Forelimb muscle (tissue), 1 donor: ENCODE measurements at places on chromosomes 3 and 15. TPM values are rescaled to one million over a fixed set of nuclear protein-coding genes. Genes with fewer than 3 reads are reported as not detected.

DNA sequence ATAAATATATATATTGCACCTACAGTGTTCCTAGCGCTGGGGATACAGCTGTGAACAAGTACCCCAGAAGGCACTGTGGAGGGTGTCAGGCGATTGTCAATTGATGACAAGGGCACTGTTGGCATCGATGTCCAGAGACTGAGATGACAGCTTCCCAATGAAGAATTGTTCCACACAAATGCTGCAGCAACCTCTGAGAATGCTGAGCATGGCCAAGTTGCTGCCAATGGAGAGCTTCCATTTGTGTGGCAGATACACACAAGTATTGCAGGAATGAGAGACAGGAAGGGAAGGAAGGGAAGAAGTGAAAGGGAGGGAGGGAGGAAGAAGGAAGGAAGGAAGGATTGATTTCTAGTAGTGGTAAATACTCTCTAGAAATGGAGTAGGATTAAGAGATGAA, 21.9 kb downstream of the LRTM1 start:
- no peak for DNase-seq

DNA sequence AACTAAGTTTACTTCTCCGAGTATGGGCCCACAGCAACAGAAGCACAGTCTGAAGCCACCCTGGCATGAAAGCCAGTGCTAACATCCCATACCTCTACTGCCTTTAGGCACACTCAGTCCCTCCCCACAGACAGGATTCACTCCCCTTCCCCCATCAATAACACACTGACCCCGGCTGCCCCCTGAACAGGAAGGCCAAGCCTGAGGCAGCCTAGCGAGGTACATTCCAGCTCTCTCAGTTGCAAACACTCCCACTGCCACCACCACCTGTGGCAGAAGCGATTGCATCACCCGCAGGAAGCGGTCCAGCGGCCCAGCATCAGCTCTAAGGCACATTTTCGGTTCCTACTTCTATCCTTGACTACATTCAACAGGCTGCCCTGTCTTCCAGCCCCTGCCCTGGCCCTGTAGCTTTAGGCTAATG, 7.0 kb upstream of the BMF start:
- DNase-seq: no peak

DNA sequence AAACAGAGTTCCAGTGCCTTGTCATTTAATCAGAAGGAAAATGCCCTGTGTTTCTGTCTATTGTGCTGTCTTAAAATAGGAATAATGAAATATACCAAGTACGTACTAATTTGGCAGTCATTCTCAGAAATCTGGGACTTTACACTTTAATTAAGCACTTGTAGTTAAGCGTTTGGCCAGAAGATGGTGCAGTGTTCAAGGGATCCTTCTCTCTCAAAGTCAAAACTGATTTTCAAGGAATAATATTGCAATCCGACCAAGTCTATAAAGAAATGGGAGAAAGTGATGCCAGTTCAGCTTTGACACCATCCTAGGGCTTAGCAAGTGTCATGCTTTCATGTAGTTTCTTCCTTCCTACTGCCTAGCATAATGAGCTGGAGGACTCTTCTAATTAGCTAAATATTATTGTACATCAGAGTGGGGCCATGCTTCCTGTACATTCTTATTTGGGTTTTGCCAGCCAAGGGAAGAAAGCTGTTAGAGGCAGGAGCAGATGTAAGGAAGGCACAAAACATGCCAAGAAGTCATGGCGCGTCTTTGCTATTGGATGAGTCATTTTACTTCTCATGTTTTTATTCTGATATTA, 64.8 kb downstream of the SAMMSON start:
- no peak for DNase-seq

GRCh38 chr15:98518823-98519561, 129.3 kb upstream of the IGF1R start:
- peak; percentile 73 for DNase-seq

- no peak for DNase-seq
Measured at GRCh38 chr15:23532024-23532423, 33.5 kb upstream of the MKRN3 start.

- DNase-seq: no peak
Measured at GRCh38 chr3:122076491-122077292, 21.5 kb downstream of the CD86 start.

GRCh38 chr3:34878488-34878887, 760.8 kb upstream of the ARPP21 start:
- DNase-seq: no peak

The CLDN18 gene
- 0.39 TPM for polyA plus RNA-seq

DNA sequence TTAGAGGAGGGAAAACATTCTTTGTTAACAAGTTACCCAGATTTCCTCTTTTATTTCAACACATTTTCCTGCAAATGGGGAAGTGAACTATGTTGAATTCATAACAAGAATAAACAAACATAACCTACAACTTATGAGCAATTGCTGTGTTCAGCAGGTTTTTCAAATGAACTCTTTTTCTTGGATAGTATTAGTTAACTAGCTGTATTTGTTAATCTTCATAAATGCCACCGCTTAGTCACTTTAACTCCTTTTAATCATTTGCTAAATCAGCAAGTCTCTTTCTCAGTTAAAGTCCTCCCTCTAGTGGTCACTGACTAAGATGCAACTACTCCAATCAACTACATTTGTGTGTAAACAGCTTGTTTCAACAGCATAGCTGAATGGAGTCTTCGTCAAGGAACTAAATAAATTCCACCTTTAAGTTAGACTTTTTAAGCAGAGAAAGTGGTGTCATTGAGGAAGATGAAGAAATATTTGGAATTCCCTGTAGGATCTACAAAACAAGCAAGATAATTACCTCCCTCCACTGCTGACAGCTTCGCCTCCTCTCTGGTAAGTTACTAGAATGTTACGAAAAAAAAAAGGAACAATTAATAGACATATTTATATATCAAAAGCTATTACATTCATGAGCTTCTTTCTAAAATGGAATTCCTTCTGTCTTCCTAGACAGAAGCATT, 1122.0 kb downstream of the ROBO1 start:
- peak; percentile 49 for DNase-seq

DNA sequence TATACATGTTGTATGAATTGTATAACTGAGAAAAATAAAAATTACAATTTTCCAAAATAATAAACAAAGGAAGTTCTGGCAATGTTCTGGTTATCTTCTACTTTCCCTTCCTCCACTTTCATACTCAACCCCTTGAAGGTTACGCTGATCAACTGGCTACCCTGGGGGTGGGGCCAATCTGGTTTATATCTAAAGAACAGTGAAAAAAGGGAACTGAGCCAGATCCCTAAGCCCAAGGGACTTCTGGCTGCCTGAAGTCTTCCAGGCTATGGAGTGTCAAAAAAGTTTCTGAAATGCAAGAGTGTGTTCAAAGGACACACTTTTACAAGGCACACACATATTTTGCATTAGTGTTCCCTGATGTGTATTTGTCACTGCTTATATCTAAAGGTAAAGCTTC, 591.9 kb downstream of the ROBO1 start:
- no peak for DNase-seq

DNA sequence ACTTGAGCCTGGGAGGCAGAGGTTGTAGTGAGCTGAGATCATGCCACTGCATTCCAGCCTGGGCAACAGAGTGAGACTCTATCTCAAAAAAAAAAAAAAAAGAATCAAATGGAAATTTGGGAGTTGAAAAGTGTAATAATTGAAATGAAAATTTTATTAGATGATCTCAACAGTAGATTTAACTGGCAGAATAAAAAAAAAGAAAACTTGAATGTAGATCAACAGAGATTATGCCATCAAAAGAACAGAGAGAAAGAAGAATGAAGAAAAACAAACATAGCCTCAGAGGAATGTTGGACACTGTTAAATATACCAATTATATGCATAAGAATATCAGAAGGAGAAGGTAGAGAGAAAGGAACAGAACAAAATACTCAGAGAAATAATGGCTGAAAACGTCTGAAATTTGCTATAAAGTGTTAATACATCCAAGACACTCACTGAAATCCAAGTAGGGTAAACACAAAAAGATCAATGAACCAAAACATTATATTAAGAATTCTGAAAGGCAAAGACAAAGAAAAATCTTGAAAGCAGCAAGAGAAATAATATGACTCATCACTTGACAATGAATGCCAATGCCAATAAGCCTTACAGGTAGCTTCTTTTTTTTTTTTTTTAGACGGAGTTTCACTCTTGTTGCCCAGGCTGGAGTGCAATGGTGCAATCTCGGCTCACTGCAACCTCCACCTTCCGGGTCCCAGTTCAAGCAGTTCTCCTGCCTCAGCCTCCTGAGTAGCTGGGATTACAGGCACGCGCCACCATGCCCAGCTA, 14.6 kb upstream of the ELP6 start:
- no peak for DNase-seq

The GPR62 gene
- 0.89 TPM for polyA plus RNA-seq

The ULK3 gene
- 33.3 TPM for polyA plus RNA-seq

The RTP1 gene
- polyA plus RNA-seq: not detected

DNA sequence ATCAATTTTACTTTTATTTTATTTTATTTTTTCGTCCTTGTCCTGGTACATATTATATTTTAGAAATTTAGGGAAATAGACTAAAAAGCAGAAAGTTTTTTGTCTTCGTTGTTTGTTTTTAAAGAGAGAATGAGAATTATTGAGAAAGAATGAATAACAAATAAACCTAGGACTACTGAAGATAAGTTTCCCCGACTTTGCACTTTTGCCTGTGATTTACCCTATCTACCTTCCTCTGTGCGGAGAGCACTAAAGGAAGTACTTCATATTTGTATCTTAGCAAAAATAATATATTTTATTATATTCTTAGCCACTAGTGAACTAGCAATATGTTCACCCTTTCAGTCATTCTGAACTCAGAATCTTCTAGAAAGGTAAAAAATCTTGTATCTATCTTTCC, 60.6 kb downstream of the ECT2 start:
- DNase-seq: no peak

- DNase-seq: no peak
Measured at GRCh38 chr3:61967019-61967418, 405.6 kb downstream of the PTPRG start.

DNA sequence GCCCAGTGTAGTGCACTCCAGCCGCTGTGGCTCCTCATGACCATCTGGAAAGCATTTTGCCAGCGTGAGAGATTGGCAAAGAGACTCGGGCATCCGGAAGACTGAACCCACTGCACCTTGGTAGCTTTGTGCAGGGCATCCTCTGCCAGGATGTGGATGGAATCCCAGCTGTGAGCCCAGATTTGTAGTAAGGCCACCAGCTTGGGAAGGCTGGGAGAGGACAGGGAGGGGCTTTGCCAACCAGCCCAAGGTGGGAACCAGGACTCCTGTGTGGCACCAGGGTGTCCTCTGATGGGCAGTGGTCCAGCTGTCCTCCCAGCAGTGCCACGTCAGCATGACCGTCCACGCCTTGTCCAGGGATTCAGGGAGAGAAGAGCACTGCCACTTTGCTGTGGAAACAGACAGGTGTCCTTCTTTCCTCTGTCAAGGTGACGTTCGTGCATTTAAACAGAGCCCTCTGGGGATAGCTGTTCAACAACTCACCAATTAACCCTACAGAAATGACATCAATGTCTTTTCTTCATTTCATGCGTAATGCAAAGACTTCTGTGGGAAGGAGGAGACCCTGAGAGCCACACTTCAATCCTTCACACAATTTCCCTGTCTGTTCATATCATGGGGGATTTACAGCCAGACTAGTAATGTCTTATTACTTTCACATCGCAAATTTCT, 19.1 kb downstream of the KLF15 start:
- no peak for DNase-seq

DNA sequence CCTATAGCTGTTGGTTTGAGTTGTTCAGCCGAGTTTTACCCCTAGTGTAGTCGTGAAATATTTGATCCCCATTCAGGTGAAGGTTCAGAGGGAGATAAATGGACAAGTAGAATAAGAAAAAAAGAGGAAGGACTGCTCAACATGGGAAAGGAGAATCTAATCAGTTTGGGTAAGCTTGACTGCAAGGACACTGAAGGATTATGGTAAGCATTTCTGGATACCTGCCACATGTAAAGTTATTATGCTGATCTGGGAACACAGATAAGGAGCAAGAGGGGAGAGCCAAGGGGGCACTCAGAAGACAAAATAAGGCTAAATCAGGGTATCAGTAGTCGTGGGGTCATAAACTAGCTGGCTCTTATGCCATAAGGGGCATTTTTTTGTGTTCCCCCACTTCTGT, 49.9 kb downstream of the TFG start:
- DNase-seq: no peak

DNA sequence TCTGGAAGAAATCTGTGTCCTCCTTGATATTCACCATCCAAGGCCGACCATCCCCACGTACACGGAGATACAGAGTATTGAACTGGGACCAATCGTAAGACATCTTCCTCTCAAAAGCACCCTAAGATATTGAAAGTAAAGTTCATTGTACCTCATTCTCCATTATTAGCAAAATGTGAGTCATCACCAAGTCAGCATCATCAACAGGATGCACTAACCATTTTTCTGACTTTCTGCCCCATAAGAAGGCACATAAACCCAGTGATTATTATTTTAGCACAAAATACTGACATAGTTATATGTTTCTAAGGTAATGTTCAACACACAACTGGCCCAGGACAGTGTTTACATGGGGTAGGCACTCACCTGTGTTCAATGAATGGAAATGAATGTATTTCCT, 7.4 kb downstream of the NDUFAF1 start:
- DNase-seq: no peak

DNA sequence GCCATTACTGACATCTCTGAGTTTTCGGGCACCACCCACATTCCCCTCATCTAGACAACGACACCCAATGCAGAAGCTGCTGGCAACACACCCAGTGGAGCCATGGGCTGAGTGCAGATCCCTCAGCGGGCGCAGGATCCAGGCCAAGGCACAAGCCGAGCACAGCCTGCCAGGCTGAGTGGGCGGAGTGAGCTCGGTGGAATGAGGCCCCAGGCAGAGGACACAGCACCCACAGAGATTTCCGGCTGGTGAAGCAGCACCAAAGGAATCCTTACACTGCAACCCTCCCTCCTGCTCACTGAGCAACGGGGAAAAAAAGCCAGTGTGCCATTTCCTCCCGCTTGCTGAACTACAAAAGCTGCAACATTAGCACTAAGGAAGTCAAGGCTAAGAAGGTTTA, 34.3 kb downstream of the ZMAT3 start:
- DNase-seq: no peak

DNA sequence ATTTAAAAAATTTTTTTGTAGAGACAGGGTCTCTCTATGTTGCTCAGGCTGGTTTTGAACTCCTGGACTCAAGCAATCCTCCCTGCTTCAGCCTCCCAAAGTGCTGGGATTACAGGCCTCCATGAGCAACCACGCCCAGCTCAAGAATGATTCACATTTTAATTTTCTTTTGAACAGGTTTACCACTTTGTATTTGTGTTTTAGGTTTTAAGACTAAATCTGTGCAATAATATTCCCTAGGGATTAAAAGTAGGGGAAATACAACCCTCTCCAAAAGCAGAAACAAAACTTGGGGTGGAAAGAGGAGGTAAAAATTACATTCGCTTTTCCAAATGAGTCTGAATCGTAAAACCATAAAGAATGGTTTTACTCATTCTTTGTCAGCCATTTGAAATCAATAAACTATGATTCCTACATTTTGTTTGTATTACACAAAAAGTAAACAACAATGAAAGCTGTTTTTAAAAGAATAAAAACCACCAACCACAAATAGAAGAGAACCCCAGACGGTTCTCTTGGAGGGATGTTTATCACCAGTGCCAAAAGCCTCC, 37.8 kb downstream of the SLC24A1 start:
- DNase-seq: no peak
